ENCODE measurements at places on chromosomes 1 and 21. TPM values are rescaled to one million over a fixed set of nuclear protein-coding genes. Genes with fewer than 3 reads are reported as not detected.

DNA sequence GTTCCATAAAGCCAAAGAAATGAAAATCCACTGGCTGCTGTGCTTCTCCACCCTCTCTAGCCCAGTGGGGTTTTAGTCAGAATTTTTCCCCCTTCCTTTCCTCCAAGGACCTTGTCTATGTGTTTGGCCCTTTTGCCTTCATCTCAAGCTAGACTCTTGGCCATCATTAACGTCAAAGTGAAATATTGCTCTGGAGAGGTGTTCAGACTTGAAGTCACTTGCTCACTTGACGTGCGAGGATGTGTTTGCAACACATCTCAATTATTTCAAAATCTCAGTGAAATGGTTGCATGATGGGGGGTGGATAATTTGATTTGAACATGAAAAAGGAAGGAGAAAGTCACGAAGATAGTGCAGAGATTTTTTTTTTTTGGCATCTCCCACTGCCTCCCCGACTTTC lies 13.6 kb downstream of the EVA1C start:
- H3K4me3 ChIP-seq: no peak overlapping the region
- peaks cover 13% of the 10 kb centered on the region for H3K4me1 ChIP-seq

Gene LAMC2
- total RNA-seq: 19.0 TPM

DNA sequence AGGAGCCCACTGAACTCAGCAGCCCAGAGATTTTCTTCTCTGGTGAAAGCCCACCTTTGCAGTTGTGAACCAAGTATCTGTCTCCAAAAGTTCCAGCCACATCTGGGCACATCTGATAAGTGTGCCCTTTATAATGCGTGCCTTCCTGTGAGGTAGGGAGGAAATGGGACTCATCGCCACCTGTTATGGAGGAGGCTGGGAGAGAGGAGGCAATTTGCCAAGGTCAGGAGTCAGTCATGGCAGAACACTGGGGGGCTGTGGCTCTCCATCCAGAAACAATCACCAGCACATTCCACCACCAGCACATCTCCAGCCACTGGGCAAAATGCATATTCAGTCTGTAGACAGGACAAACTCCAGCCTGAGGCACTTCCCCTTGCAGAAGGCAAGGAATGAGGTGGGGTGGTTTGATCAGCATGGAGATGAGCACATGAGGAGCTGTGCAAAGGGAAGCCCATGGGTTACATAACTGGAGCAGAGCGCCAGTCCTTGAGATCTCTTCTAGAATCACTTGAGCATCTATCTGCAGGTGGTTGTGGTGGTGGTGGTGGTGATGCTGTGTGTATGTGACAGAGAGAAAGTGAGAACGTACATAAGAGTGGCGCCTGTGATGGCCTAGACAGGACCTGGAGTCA lies 15.0 kb upstream of the LEMD1 start:
- H3K4me1 ChIP-seq: peaks cover 43% of the 10 kb centered on the region
- no peak for DNase-seq
- H3K36me3 ChIP-seq: no peaks in the 10 kb centered on the region
- no peak overlapping the region for H3K4me3 ChIP-seq
- no peak overlapping the region for H3K27ac ChIP-seq

DNA sequence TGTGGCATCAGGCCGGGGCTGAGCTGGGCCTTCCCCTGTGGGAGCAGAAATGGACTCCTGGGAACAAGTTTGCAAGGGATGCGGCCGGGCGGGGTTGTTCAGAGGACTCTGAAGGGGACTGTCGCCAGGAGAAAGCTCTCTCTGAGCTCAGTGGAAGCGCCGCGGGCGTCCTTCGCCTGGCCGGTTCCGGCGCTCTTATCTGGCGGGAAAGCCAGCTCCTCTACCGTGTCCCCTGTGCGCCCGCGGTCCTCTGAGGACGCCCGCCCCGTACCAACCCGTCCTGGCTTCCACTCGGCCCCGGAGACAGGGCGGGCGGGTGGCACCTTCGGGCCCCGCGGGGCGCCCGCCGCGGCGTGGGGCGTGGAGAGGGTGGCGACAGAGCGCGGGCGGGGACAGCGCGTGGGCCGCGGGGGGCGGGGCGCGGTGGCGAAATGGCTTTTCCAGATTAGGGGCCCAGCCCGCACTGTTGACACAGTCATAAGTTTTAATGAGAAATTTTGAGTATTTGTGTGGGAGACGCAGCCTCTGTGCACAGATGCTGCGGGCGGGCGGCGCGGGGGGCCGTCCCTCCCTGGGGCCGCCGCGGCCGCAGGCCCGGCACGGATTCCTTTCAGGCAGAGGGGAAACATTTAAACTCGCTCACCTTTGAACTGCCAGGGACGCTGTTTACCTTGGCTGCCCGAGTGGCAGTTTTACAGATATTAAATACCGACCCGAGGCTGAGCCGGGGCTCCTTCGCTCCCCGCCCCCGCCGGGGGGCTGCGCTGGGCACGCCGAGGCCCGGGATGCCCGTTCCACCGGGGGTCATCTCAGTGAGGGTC lies 70.2 kb downstream of the FOXD2 start:
- peak overlapping the region; percentile 73 for H3K4me3 ChIP-seq
- peaks cover 86% of the 10 kb centered on the region for H3K27me3 ChIP-seq
- DNase-seq: peak; percentile 68
- H3K4me1 ChIP-seq: peaks cover 9% of the 10 kb centered on the region

DNA sequence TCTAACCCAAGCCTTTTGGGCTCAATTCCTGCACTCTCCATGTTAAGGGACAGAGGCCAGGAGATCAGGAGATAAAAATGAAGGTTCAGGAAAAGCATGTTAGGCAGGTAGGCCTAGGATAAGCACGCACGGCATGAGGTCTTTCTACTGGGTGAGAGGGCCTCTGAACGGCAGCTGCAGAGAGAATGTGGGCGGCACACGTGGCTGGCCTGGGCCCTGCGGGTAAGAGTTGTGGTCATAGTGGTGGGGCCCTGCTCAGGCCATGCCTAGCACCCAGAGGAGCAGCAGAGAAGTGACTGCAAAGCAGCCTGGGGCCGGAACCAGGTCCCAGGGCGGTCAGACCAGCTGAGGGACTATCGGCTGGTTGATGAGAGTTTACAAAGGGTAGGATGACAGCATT lies 7.5 kb upstream of the FOXO6 start:
- no peaks in the 10 kb centered on the region for H3K36me3 ChIP-seq
- peaks cover 14% of the 10 kb centered on the region for H3K4me1 ChIP-seq

DNA sequence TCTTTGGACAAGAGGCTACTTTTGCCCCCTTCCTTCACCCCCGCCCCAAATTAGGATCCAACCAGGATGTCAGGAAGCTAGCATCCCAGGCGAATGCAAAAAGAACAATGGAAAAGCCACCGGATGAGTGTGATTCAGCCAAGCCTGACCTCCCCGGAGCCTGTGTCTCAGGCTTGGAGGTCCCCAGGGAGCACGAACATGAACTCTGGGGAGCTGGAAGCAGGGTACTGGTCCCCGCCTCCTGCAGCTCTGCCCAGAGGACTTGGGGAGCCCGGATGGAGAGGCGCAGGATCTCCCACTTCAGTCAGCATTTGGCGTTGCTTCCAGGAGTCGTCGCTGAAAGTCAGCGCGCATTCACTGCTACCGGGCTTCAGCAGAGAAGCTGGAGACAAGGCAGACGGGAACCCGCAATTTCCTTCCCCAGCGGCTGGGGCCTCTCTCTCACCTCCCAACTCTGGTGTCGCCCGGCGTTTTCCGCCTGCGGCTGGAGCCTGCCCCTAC lies 1.8 kb upstream of the TBX15 start:
- no peak overlapping the region for H3K27ac ChIP-seq
- DNase-seq: peak; percentile 90
- H3K4me1 ChIP-seq: peaks cover 70% of the 10 kb centered on the region
- H3K4me3 ChIP-seq: peak overlapping the region; percentile 59
- H3K27me3 ChIP-seq: peaks cover 100% of the 10 kb centered on the region

Gene KCNE2
- total RNA-seq: 0.28 TPM

DNA sequence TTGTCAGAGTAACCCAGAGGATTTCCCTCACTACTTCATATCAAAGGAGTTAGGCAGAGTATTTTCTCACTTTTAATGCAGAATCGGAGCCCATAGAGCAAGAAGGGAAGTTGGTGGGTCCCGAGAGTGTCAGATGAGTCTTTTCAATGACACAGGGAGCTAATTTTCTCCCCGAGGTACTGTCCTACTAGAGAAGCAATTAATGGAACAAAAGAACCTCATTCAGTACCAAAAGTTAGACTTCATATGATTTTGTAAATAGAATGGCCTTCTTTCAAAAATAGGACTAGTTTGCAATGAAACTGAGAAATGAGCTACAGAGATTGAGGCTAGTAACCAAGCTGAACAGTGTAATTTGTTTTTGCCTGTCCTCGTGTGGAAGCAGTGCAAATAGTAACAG lies 3.9 kb downstream of the NCAM2 start:
- H3K36me3 ChIP-seq: no peaks in the 10 kb centered on the region
- peaks cover 8% of the 10 kb centered on the region for H3K4me1 ChIP-seq
- no peak overlapping the region for H3K27ac ChIP-seq
- H3K27me3 ChIP-seq: peaks cover 20% of the 10 kb centered on the region

- H3K4me3 ChIP-seq: no peak overlapping the region
- no peak overlapping the region for H3K27ac ChIP-seq
- no peaks in the 10 kb centered on the region for H3K27me3 ChIP-seq
- H3K36me3 ChIP-seq: no peaks in the 10 kb centered on the region
- no peak for DNase-seq
Measured at GRCh38 chr21:28538987-28539622, 453.6 kb downstream of the LTN1 start.

Gene PTPRC
- 0.10 TPM for total RNA-seq

Gene U2AF1
- 70.4 TPM for total RNA-seq

- no peaks in the 10 kb centered on the region for H3K36me3 ChIP-seq
- no peak overlapping the region for H3K27ac ChIP-seq
- H3K27me3 ChIP-seq: no peaks in the 10 kb centered on the region
Measured at GRCh38 chr1:7265771-7266371, 480.6 kb downstream of the CAMTA1 start.

DNA sequence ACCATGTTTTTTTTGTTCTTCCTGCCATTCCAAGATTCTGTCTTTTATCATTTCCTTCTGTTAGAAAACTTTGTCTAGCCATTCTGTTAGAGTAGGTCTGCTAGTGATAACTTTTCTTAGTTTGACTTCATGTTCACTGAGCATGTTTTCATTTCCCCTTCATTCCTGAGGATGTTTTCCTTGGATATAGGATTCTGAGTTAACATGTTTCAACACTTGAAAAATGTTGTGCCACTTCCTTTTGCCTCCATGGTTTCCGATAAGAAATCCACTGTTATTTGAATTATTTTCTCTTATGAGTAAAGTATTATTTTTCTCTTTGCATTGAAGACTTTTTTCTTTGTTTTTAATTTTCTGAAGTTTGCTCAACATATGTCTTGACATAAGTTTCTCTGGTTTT lies 66.7 kb downstream of the ATP1A1 start:
- no peaks in the 10 kb centered on the region for H3K36me3 ChIP-seq
- no peak overlapping the region for H3K4me3 ChIP-seq
- H3K4me1 ChIP-seq: no peaks in the 10 kb centered on the region
- no peak for DNase-seq
- H3K27me3 ChIP-seq: no peaks in the 10 kb centered on the region

DNA sequence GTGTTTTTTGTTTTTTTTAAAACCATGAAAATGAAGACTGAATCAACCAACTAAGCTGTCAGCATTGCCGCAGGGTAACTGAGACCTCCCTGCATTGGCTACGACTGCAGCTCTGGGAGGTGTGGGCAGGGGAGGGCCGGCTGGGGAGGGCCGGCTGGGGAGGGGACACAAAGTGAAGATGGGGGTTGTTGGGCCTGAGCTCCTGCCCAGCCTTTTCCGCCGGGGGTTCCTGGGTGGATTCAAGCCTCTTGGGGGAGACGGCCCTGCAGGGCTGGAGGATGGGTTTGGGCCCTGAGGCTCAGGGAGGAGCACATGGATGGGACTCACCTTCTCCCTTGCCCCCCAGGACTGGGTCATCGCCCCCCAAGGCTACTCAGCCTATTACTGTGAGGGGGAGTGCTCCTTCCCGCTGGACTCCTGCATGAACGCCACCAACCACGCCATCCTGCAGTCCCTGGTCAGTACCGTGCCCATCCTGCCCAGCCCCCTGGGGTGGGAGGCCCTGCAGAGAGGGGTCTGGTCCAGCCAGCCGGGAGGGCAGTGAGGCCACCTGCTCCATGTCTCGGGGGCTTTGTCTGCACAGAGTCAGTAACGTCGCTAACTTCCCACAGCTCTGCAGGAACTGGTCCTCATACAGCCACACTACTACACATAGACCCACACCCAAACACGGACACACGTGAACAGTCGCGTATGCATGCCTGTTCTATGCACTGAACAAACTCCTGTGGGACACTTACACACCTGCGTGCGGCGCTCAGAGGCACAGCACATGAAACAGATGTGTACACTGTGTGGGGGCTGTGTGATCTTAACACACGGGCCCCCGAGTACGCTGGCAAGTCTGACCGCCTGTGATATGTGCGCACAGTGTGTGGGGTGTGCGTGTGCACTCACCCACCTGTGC lies 31.5 kb downstream of the BMP8A start:
- no peak for DNase-seq
- H3K36me3 ChIP-seq: no peaks in the 10 kb centered on the region
- H3K27me3 ChIP-seq: no peaks in the 10 kb centered on the region
- no peak overlapping the region for H3K27ac ChIP-seq

- H3K36me3 ChIP-seq: no peaks in the 10 kb centered on the region
- DNase-seq: peak; percentile 51
- H3K27ac ChIP-seq: no peak overlapping the region
- H3K4me1 ChIP-seq: peaks cover 28% of the 10 kb centered on the region
Measured at GRCh38 chr1:18109058-18109755, 1.6 kb downstream of the IGSF21 start.

- DNase-seq: no peak
- H3K4me1 ChIP-seq: peaks cover 15% of the 10 kb centered on the region
- no peak overlapping the region for H3K4me3 ChIP-seq
- H3K36me3 ChIP-seq: peaks cover 8% of the 10 kb centered on the region
- no peak overlapping the region for H3K27ac ChIP-seq
Measured at GRCh38 chr1:110953031-110953430, 10.7 kb downstream of the LRIF1 start.

GRCh38 chr1:68188060-68188538 lies 44.2 kb downstream of the WLS start:
- DNase-seq: no peak
- H3K27ac ChIP-seq: no peak overlapping the region
- H3K27me3 ChIP-seq: no peaks in the 10 kb centered on the region
- H3K4me1 ChIP-seq: no peaks in the 10 kb centered on the region
- no peaks in the 10 kb centered on the region for H3K36me3 ChIP-seq
- no peak overlapping the region for H3K4me3 ChIP-seq

- no peak overlapping the region for H3K4me3 ChIP-seq
Measured at GRCh38 chr21:34023691-34024373, 49.5 kb upstream of the MRPS6 start.

DNA sequence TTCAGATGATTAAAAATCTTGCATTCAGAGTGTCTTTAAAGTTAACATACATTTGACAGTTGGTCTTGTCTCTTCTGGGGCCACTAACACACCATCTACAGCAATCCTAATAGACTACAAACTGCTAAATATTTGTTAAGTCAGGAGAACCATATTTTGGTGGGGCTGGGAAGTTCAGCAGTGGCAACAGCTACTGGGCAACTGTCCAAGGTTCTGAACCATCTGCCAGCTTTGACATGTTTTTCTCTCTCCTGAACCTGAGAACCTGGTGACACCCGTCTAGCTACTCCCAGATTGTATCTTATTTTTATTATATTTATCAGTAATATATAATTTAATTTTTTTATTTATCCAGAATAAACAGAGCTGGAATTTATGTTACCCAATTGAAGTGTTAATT lies 199.0 kb upstream of the DPYD start:
- H3K36me3 ChIP-seq: no peaks in the 10 kb centered on the region
- no peak overlapping the region for H3K27ac ChIP-seq
- H3K27me3 ChIP-seq: no peaks in the 10 kb centered on the region

Measured in GM23338 (cell line).